ENCODE measurements at places on chromosomes 6 and 20. TPM values are rescaled to one million over a fixed set of nuclear protein-coding genes. Genes with fewer than 3 reads are reported as not detected.

The BNIP5 gene
- 0.50 TPM for total RNA-seq

The DLK2 gene
- 0.75 TPM for total RNA-seq

The SLC35F1 gene
- total RNA-seq = not detected

The OOEP gene
- not detected for total RNA-seq

The GTSF1L gene
- not detected for total RNA-seq

The SLC17A3 gene
- total RNA-seq = not detected

The BMP7 gene
- 317 TPM for total RNA-seq

The SLC22A2 gene
- total RNA-seq = 0.19 TPM

The PRELID3B gene
- total RNA-seq = 171 TPM

The NOX3 gene
- not detected for total RNA-seq

The RAET1L gene
- not detected for total RNA-seq

The LPA gene
- not detected for total RNA-seq

The IMPG1 gene
- not detected for total RNA-seq

The RPRD1B gene
- total RNA-seq = 112 TPM

The FARS2 gene
- 14.0 TPM for total RNA-seq

The CST9 gene
- total RNA-seq = not detected

The LBP gene
- not detected for total RNA-seq

All from Caco-2 (cell line).